HepG2 (cell line): ENCODE measurements at places on chromosomes 7 and 10.
A peak's percentile ranks its signal among the peaks of the same experiment; 100 is the strongest.

GRCh38 chr10:93039721-93040120, 20.9 kb upstream of the CYP26C1 start:
- DNase-seq = peak; percentile 31

DNA sequence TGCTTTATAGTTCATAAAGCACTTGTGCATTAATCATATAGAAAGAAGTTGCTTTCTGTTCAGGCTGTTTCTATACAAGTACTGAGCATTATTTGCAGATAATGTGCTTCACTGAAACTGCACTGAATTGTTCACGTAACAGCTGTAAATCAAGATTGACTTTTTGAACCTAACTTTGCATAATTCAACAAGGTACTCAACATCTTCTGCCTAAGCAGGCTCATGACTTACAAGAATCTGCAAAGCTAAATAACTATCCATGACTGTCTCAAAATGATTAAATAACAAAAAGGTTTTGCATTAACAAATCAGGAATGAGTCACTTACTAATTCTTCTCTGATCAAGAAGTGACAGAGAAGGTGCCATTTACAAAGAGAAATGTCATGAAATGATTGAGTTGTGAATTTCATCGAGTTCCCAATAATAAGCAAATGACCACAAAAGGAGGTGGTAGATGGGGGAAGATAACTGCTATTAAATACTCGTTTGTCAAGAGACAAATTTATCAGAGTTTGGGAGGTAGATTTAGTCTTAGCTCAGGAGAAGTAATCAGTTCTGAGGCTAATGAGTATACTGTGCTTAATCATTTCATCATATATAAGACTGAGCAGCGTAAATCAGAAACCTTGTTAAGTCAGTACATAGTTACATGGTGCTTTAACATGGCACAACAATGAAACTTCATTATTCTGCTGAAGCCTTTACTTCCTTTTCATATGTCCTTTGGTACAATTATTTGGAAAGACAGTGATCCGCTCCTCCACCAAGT, 161.3 kb upstream of the LRRN3 start:
- DNase-seq = no peak

DNA sequence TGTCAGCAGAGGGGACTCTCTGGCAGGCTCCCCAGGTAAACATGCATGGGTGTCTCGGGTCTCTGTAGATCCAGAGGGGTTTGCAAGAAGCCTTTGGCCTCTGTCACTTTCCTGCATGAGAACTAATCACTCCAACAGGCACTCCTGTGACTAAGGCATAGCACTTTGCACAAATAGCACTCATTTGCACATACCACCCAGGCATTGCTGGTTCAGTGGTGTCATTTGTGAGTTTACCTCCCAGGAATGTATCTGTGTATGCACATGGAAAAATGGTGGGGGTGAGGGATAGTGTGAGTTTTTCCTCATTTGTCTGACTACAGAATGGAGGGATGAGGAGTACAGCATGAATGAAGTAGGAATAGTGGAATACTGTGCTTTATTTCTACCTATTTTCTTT, 39.5 kb downstream of the CNNM1 start:
- peak; percentile 27 for DNase-seq

GRCh38 chr7:127021857-127022256, 230.9 kb downstream of the GRM8 start:
- no peak for DNase-seq

DNA sequence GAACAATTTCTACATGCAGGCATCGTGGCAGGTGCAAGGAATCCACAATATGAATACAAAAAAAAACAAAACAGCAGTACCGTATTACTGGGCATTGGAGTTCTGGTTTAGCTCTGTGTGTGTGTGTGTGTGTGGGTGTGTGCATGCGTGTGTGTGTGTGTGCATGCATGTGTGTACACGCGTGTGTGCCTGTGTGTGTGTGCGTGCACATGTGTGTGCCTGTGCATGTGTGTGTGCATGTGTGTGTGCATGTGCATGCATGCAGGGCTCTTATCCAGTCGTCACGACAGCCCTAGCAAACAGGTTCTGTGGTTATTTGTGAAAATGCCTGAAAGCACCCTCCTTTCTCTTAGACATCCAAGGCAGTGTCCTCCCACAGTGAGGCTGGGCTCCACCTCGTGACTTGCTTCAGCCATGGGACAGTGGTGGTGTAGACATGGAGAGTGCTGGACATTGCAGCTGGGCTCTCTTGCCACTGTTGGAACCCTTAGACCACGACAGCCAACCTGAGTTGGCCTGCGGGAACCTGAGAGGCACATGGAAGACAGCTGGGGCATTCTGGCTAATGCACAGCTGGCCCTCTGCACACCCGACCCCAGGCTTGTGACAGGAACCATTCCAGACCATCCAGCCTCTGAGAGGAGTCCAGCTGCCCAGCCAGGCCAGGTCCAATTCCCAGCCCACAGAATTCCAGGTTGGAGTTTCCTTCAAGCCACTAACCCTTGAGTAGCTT, 173.4 kb upstream of the SHH start:
- no peak for DNase-seq

DNA sequence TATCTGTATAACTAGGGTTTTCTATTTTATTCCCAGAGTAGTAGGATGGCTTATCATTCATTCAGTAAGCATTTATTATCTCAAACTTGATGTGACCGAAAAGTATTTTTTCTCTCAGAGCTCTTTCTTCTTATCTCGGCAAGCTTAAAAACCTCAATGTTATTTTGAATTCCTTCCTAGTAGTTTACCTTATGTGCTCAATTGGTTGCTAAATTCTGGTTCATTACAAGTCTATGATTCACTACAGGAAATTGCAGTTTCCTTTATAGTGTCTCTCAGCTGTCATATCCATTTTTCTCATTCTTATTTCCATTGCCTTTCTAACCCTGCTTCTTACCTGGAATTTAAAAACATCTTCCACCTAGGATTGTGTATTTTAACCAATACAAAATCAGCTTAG, 12.6 kb upstream of the ICA1 start:
- DNase-seq = no peak

DNA sequence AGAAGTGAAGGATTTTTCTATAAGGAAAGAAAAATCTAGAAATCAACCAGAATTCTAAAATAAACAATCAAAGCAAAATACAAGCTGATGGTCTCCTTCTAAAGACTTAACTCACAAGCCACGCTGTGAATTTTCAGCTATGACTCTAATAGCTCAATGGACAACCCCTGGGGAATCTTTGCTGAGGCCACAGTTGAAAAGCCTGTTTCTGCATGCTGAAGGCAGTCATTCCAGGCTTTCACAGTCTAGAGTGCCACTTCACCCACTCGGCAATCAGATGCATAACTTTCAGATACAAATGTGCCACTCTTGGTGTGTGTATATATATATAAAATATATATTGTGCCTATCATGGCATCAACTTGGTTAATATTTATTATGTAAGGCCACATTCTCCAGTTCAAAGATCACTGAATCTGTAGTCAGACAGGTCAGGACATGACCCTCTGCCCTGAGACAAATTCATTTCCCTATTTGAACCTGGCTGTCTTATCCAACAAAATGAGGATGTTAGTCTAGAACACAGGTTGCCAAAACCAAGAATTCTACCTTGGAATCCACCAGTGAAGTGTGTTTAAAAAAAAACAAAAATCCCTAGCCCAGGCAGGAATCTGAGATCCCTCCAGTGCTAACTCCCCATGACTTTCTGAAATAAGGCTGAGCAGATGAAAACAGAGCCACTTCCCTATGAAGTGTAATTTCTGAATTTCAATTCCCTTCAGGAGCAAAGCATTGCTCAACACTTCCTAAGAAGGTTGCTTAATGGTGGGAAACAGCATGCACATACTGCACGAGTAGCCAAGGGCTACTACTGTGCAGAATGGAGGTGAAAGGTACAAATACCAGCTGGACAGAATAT, 9.9 kb downstream of the LIPA start:
- DNase-seq = peak; percentile 3

DNA sequence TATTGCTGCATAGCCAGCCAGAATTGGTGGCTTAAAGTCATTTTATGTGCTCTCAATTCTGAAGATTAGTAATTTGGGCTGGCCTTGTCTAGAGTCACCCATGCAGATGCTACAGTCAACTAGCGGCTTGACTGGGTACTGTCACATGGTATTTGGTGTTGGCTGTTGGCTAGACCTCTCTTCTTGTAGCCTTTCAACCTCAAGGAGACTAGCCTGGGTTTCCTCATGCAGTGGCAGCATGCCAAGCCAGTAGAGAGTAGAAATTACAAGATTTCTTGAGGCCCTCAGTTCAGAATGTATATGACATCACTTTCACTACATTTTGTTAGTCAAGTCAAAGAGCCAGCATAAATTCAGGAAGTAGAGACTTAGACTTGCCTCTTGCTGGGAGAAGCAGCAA, 3.7 kb upstream of the ZNF800 start:
- no peak for DNase-seq

GRCh38 chr7:34080513-34080912, 175.2 kb downstream of the BMPER start:
- DNase-seq = no peak

DNA sequence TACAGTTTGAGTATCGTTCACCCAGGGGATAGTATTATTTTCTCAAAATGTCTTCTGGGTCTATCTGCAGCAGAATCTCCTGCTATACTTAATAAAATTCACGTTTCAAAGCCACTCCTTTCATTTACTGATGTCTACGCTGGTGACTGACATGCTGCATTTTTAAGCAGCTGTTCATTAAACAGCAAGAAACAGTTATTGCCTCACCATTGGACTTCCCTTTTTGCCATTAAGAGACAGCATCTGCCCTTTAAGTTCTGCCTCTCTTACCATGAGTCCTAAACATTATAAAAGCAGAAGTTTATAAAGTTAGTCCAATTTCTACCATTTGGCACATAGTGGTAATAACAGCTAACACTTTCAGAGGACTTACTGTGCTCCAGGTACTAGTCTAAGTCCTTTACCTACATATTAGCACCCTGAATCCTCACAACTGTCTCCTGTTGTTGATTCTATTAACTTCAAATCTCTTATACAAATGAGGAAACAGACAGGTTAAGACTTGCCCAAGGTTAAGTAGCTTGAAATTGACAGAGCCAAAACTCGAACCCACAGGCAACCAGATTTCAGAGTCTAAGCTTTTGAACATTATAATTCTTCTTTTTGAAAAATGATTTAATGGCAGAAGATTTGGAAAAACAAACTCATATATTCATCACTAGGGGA, 169.5 kb downstream of the SNX13 start:
- no peak for DNase-seq

GRCh38 chr10:34655286-34656170, 159.6 kb downstream of the PARD3 start:
- DNase-seq = peak; percentile 63

GRCh38 chr7:158460665-158461064, 127.0 kb downstream of the PTPRN2 start:
- no peak for DNase-seq

- no peak for DNase-seq
These were observed 425.7 kb upstream of the NFE2L3 start for GRCh38 chr7:25726170-25726780.

DNA sequence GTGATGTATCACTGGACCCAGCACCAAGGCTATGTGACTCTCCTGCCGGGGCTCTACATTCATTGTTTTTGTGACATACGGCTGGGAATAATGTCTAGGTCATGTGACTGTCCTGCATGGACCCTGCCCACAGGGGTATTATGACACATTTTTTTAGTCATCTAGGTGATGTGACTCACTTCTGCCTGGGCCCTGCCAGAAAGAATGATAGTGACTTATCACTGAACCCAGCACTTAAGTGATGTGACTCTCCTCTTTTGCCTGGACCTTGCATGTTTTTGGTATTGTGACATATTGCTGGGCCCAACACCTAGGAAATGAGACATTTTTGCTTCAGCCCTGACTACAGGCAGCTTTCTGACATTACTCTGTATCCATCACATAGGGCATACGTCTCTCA, 51.1 kb upstream of the ZNF107 start:
- DNase-seq = no peak
